Stimulated activated CD8-positive, alpha-beta memory T cell treated with anti-CD3 and anti-CD28 coated beads, Interleukin-15, amount 100 ng/mL, for 4 hours (primary cell): ENCODE measurements at places on chromosomes 6 and 20.

DNA sequence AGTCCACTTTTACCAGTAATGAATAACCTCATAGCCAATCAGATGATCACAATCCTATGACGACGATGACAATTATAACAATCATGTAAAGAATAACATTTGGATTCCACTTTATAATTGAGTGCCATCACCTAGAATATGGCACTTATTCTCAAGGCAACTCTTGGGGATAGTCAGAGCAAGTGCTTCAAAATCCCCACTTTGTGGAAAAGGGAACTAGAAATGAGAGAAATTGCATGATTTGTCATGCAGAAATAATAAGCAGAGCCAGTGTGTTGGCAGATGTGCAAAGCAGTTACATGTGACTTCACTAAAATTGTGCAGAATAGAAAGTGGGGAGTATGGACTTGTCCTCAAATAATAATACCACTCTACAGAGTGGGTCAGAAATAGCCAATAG lies 41.3 kb downstream of the FRK start:
- DNase-seq, result no peak

- DNase-seq, result no peak
Measured at GRCh38 chr6:117444600-117444999, 18.9 kb upstream of the ROS1 start.

DNA sequence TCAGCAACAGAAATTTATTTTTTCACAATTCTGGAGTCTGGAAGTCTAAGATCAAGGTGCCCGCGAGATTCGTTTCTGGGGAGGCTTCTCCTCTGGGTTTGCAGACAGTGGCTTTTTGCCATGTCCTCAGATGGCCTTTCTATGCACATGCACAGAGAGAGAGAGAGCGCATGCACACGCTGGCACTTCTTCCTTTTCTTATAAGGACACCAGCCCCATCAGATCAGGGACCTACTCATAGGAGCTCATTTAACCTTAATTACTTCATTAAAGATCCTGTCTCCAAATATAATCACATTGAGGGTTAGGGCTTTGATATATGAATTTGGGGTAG lies 260.7 kb upstream of the PLCB4 start:
- DNase-seq, result no peak

GRCh38 chr20:62316331-62317166 lies 13.8 kb downstream of the ADRM1 start:
- no peak for DNase-seq

DNA sequence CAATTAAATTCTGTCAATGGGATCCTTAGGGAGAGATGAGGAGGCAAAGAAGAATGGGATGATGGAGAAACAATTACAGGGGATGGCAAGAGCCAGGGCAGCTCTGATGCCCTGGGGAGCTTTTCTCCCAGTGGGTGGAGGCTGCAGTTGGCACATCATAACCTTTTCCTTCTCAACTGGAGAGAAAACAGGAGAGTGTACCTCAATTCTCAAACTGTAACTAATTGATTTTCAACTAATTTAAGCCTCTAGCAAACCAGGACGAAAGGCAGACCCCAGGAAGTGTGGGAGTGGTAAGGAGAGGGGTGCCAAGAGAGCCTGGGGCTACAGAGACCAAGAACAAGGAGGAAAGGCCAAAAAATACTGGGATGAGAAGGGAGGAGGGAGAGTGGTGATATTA lies 5.7 kb downstream of the BMP5 start:
- DNase-seq, result no peak
